ENCODE measurements at places on chromosomes 11 and 22.

- H3K4me3 ChIP-seq = peak overlapping the region; percentile 88
- no peak for DNase-seq
- no peaks in the 10 kb centered on the region for H3K27me3 ChIP-seq
- peak overlapping the region; percentile 96 for H3K27ac ChIP-seq
Observed at GRCh38 chr22:50189849-50190181, 4.1 kb downstream of the TRABD start.

DNA sequence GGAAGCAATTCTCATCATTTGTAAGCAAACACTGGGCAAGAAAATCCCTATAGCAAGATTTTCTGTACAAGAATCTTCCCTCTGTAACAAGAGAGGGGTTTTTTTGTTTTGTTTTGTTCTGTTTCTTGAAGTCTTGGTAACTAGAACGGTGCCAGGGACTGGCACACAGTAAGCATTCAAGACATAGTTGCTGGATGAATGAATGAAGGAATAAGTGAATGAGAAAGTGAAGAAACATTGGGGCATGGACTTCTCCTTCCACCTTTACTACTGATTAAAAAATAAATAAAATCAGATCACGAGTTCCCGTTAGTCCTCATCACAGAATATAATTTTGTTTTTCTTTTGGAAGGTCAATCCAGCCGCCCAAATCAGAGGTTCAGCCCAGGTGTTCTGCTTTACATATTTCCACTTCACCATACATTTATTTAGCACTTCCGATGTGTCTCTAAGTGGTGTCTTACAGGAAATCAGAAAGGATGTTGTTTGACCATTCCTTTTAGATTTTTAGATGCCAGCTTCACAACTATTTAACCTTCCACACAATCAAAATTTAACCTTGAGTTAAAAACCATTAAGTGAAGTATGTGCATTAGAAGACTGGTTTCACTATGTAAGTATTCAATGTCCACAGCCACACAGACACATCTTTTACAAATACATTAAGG is 281.2 kb downstream of the CADM1 start:
- DNase-seq = no peak
- no peak overlapping the region for H3K27ac ChIP-seq
- H3K4me1 ChIP-seq = peaks cover 15% of the 10 kb centered on the region
- peaks cover 14% of the 10 kb centered on the region for H3K27me3 ChIP-seq
- H3K36me3 ChIP-seq = no peaks in the 10 kb centered on the region

- no peak overlapping the region for H3K27ac ChIP-seq
- no peak overlapping the region for H3K4me3 ChIP-seq
- no peaks in the 10 kb centered on the region for H3K36me3 ChIP-seq
- DNase-seq = no peak
- H3K4me1 ChIP-seq = no peaks in the 10 kb centered on the region
Observed at GRCh38 chr11:15278128-15278527, 163.4 kb downstream of the INSC start.

- H3K4me3 ChIP-seq = no peak overlapping the region
- no peak overlapping the region for H3K27ac ChIP-seq
- H3K36me3 ChIP-seq = peaks cover 28% of the 10 kb centered on the region
- no peaks in the 10 kb centered on the region for H3K27me3 ChIP-seq
Observed at GRCh38 chr22:19932367-19933206, 9.0 kb upstream of the COMT start.

- no peak overlapping the region for H3K27ac ChIP-seq
- no peak for DNase-seq
- no peaks in the 10 kb centered on the region for H3K36me3 ChIP-seq
- H3K4me1 ChIP-seq = no peaks in the 10 kb centered on the region
- peaks cover 31% of the 10 kb centered on the region for H3K27me3 ChIP-seq
Observed at GRCh38 chr11:134905517-134905916, 493.5 kb upstream of the B3GAT1 start.

DNA sequence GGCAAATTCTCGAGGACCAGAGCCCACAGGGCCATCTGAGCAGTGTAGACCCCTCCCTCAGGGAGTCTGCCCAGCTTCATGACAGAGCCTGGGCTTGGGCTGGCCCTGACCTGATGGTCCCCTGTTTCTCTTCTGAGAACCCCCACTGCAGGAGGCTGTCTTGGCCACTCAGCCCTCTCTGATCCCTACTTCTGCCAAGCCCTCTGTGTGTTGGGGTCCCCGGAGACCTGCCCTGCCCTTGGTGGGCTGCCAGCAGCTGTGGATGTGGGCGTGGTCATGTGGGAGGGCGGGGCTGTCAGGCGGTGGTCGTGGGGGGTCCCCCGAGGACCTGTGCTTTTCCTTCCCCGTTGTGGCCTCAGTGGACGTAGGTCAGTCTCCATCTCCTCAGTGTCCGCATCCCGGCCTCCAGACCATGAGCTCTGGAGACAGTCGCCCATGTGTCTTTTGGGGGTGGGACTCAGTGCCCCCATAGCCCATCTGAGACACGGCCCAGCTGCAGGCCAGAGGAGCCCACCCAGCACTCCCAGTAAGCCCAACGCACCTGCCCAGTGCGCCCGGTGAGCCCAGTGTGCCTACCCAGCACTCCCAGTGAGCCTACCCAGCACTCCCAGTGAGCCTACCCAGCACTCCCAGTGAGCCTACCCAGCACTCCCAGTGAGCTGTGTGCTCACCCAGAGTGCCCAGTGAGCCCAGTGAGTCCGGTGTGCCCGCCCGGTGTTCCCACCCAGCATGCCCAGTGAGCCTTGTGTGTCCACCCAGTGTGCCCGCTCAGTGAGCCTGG is 409.2 kb downstream of the TBC1D22A start:
- no peak overlapping the region for H3K27ac ChIP-seq
- H3K4me1 ChIP-seq = no peaks in the 10 kb centered on the region
- H3K27me3 ChIP-seq = no peaks in the 10 kb centered on the region
- DNase-seq = peak; percentile 13
- peaks cover 68% of the 10 kb centered on the region for H3K36me3 ChIP-seq
- H3K4me3 ChIP-seq = no peak overlapping the region

DNA sequence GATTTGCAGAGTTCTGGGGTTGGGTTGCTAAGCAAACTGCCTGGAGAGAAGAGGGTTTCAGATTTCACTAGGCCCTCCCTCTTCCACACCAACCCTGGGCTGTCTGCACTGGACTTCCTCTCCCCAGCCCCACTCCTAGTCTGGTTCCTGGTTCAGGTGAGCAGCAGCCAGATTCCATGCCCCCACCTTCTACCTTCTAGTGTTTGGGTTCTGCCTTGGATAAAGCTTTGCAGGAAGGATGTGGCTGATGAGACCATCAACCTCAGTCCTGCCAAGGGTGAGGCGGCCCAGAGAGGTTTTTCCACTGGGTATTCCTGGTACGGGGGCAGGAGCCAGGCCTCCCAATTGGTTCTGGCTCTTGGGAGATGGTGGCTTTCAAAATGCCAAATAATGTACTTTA is 68.3 kb downstream of the BCR start:
- DNase-seq = no peak
- peaks cover 86% of the 10 kb centered on the region for H3K4me1 ChIP-seq
- peak overlapping the region; percentile 64 for H3K27ac ChIP-seq
- peaks cover 16% of the 10 kb centered on the region for H3K36me3 ChIP-seq
- H3K4me3 ChIP-seq = no peak overlapping the region

GRCh38 chr11:33444835-33445594 is 187.8 kb downstream of the HIPK3 start:
- no peaks in the 10 kb centered on the region for H3K36me3 ChIP-seq
- no peak overlapping the region for H3K27ac ChIP-seq
- H3K27me3 ChIP-seq = peaks cover 2% of the 10 kb centered on the region
- H3K4me3 ChIP-seq = no peak overlapping the region
- no peak for DNase-seq

DNA sequence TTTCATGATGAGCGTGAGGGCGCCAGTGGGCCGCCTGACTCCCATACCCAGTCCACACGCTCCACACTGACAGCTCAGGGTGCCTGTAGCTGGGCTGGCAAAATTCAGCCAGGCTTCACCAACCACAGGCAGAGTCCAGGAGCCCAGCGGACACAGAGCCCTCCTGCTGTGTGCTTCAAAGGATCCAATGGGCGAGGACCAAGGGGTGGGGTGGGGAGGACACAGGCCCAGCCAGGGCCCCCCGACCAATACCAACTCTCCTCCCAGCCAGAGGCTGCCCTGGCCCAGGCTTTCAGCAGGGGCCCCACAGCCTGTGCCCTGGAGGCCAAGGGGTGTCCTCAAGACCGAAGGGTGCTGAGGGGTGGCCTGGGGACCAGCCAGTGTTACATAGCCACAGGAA is 336.1 kb downstream of the CTTN start:
- H3K27me3 ChIP-seq = no peaks in the 10 kb centered on the region
- H3K4me1 ChIP-seq = no peaks in the 10 kb centered on the region

GRCh38 chr11:2549876-2550605 is 105.2 kb downstream of the KCNQ1 start:
- H3K4me3 ChIP-seq = no peak overlapping the region
- peaks cover 16% of the 10 kb centered on the region for H3K4me1 ChIP-seq
- no peak for DNase-seq
- no peaks in the 10 kb centered on the region for H3K36me3 ChIP-seq
- no peaks in the 10 kb centered on the region for H3K27me3 ChIP-seq

DNA sequence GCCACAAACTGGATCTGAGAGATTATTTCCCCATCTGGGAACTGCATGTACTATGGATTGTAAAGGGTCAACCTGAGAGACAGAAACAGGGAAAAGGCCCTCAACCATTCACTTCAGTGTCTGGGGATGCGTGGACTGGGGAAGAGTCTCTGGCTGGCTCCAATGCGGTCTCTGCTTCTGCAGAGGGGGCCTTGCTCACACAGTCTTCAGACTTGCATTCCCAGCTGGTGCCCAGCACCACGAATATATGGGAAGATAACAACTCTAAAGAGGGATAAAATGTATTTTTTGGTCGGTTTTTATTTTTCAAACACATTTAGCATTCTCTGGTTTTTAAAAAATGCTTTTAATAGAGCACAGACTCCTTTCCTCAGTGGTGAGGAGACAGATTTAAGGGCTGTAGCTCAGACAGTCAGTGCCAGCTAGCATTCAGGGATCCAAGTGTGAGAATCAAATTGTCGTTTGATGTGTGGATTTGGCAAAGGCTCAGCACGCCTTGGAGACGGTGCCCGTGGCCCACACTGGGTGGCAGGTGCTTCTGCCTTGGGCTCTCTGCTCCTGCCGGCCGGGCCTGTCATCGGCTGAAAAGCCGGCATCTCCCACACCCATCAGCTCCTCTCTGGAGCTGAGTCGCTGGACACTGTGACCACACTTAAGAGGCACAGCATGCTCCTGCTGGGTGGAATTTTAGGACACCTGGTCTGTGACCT is 8.0 kb upstream of the EFCAB6 start:
- H3K27me3 ChIP-seq = peaks cover 27% of the 10 kb centered on the region
- no peak for DNase-seq
- H3K4me1 ChIP-seq = no peaks in the 10 kb centered on the region
- no peak overlapping the region for H3K27ac ChIP-seq
- no peak overlapping the region for H3K4me3 ChIP-seq

DNA sequence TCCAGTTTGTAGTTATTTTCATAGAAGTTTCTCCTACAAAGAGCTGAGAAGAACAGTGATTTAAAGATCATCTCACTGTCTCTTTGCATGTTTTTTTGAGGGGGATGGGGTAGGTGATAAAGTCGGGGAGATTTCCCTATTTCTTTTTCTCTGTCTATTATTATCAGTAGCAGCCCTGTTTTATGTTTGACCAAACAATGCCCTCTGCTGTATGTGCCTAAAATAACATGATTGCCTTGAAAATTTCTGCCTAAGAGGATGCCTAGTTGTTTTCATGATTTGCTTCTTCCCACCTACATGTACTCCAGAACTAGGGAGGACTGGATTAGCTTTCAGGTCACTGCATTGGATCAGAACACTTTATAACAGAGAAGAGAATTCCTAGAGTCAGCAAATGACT is 1330.2 kb downstream of the LRRC4C start:
- H3K4me1 ChIP-seq = no peaks in the 10 kb centered on the region
- H3K4me3 ChIP-seq = no peak overlapping the region
- no peak for DNase-seq

- H3K4me3 ChIP-seq = no peak overlapping the region
- H3K27ac ChIP-seq = no peak overlapping the region
- H3K4me1 ChIP-seq = no peaks in the 10 kb centered on the region
- no peak for DNase-seq
Observed at GRCh38 chr11:79094616-79095015, 346.2 kb downstream of the TENM4 start.

- no peak for DNase-seq
- H3K4me3 ChIP-seq = no peak overlapping the region
- H3K4me1 ChIP-seq = no peaks in the 10 kb centered on the region
- H3K36me3 ChIP-seq = no peaks in the 10 kb centered on the region
- H3K27me3 ChIP-seq = peaks cover 3% of the 10 kb centered on the region
Observed at GRCh38 chr11:107263844-107264563, 193.6 kb downstream of the CWF19L2 start.

DNA sequence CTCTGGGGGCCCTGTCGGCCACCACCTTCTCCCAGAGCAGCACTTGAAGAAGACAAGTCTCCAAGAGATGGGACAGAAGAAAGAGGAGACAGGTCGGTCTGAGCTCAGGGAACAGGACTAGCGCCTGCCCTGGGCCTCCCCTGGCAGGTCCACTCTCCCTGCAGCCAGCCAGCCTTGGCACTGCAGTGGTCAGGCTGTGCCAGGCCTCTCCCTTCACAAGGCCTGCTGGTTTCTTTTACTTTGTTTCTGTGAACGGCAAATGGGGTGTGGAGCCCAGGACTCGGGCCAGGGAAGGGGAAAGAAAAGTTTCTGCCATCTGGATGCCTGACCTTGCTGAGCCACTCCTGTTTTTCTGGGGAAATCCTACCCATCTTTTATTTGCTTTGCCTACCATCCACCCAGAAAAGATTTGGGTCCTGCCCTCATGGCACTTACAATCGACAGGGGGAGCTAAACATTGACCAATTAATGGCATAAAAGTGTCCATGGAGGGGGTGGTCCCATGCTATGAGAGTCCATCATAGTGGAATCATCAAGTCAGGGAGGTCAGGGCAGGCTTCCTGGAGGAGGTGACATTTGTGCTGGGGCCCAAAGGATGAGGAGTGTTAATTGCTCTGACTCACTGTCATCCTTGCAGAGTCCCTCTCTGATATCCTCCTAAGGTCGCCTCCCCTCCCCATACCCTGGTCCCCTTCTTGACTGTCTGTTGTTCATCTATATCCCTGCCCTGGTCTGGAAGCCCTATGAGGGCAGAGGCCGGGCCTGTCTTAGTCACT is 65.2 kb downstream of the NFAM1 start:
- H3K36me3 ChIP-seq = no peaks in the 10 kb centered on the region
- no peak for DNase-seq
- no peak overlapping the region for H3K4me3 ChIP-seq
- H3K4me1 ChIP-seq = peaks cover 15% of the 10 kb centered on the region

DNA sequence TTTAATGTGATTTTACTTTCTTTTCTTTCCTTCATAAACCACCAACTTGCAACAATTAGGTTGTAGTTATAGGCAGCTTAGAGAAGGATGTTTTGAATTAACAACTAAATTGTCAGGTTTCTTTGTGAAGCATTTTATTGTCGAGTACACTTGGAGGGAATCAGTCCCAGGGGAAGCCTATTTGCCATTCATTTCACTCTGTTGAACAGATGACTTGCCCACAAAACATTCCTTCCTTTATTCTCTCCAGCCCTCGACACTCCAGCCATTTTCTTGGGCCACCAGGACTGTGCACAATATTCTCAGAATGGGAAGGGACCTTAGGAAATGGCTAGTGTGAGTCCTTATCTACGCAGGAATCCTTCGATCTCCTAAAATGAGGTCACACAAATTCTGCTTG is 620.6 kb downstream of the SOX6 start:
- no peak for DNase-seq
- H3K27me3 ChIP-seq = peaks cover 2% of the 10 kb centered on the region
- H3K27ac ChIP-seq = no peak overlapping the region
